CD4-positive, alpha-beta T cell treated with Interleukin-4 for 4 hours (primary cell): ENCODE measurements at places on chromosomes 12 and 14.

GRCh38 chr14:104707608-104708595, 16.1 kb upstream of the ADSS1 start:
- DNase-seq = no peak

DNA sequence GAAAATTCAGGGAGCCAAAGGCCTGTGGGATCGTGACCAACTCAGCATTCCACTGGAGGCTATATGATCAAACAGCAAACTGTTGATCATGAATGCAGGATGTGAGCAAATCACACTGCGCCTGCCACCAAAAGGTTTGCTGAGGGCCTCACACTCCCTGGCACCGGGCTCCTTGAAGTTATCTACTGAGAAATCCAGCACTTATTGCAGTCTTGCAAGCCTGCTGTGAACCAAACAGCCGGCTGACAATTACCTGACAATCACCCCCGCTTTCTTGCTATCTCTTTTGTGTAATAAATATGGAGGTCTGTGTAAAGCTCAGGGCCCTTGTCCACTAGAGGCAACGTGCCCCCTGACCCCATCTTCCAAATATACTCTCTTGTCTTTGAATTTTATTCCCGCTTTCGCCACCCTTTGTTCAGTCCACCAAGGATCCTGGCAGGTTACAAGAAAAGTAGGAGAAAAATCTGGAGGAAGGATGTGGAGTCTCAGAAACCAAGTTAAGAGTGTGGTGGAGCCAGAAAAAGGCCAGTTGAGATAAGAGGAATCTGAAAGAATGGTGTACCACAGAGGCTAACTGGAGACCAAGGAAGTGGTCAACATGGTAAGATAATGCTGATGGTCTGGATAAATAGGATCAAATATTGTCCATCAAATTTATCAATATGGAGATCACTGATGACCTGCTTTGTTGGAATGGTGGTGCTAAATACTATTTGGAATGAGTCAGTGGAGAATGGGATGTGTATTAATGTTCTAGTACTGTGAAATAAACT, 229.2 kb downstream of the ALX1 start:
- DNase-seq = no peak

GRCh38 chr14:102150083-102150482, 10.4 kb downstream of the WDR20 start:
- DNase-seq = no peak

GRCh38 chr12:88272456-88272855, 130.3 kb downstream of the TMTC3 start:
- no peak for DNase-seq

GRCh38 chr12:32366714-32367113, 32.6 kb upstream of the FGD4 start:
- DNase-seq = no peak

DNA sequence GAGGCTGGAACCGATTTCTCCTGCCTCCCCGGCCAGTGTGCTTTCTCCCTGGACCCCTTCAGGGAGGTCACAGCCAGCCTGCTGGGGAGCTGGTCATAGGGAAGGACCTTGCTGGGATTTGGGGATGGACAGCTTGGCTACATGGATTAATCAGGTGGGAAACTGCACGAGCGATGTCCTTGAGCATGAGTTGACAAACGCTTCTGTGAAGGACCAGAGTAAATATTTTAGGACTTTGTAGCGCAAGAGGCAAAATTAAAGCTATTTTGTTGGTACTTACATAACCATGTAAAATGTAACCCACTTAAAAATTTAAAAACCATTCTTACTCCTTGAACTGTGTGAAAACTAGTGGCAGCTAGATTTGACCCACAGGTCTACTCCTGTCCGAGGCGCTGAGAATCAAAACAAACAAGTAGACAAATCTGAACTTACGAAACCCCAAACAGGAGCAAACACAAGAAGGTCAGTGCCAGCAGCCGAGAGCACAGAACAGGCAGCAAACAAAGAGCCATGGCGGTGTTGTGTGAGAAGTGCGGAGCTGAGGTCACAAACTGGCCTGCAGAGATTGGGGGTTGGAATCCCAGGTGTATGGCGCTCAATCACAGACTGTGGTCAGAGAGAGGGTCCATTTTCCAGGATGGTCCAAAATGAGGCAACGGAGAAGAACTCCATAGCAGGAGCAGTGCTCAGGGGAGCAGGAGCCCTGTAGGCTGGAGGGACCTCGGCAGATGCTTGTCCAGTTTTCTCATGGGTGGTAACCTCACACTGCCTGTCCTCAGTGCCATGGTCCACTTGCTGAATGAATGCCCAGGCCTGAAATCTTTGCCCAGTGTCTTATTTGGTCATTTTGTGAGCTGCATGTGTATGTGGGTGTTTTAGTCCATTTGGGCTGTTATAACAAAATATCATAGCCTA, 79.2 kb upstream of the CLMN start:
- no peak for DNase-seq

DNA sequence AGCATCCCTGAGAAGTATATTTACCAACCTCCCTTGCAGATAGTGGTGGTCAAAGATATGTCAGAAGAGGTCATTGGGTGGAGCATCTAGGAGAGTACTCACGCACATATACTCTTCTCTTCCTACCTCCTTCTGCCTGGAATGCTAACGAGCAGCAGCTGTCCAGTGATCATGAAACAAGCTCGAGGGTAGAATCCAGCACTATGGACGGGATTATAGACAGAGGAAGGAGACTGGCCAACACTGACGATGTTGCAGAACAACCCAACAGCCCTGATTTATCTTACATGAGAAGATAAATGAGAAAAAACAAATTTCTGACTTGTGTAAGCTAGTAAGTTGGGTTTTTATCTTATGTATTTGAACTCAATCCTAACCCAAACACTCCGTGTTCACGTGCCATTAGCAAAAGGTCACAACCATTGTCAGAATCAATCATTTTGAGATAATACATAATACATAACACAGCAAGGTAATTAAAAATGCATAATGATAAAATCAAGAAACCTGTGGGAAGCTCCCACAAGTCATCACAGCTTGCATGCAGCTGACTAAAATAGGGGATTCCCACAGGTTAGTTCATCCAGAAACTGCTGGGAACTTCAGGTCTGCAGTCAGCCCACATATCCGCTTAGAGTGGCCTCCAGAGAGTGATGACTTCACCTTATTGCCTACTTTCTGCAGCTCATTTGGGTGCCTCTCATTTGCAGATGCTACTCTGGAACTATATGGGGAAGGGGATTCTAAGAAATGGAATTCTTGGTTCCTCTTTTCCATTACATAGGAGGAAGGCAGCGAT, 36.3 kb upstream of the STK38L start:
- no peak for DNase-seq

DNA sequence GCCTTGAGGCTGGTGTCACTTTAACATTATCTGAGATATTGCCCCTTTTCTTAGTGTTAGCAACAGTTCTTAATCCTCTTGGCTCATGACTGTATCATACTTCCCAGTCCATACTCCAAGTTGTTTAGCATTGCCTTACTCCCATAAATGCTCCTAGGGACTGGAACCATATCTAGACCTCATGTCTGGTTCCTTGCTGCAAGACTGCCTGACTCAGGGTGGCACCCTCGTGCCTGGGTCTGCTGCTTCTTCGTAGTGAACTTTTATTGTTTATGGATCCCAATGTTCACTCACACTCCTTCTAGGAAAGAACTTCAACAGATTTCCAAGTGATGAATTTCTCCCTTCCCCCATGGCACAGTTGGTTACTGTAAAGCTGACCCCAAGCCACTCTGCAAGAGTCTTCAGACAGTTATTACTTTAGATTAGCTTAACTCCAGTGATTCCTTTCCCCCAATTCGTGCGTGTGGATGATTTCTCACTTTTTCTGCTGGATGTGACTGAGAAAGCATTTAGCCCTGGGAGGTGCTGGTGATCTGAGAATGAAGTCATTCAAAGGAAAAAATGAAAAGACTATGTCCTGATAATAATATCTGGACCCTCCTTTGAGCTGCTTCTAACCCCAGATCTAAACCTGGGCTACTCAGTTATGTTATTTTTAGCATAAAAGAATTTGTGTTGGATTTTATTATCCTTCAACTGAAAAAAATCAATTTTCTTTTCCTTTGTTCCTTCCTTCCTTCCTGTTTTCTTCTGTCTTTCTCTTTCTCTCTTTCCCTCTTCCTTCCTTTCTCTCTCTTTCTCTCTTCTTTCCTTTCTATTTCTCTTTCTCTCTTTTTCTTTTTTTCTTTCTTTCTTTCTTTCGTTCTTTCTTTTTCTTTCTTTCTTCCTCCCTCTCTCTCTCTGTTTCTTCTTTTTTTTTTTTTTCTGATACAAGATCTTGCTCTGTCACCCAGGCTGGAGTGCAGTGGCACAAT, 47.5 kb upstream of the PPP1R12A start:
- DNase-seq = no peak

DNA sequence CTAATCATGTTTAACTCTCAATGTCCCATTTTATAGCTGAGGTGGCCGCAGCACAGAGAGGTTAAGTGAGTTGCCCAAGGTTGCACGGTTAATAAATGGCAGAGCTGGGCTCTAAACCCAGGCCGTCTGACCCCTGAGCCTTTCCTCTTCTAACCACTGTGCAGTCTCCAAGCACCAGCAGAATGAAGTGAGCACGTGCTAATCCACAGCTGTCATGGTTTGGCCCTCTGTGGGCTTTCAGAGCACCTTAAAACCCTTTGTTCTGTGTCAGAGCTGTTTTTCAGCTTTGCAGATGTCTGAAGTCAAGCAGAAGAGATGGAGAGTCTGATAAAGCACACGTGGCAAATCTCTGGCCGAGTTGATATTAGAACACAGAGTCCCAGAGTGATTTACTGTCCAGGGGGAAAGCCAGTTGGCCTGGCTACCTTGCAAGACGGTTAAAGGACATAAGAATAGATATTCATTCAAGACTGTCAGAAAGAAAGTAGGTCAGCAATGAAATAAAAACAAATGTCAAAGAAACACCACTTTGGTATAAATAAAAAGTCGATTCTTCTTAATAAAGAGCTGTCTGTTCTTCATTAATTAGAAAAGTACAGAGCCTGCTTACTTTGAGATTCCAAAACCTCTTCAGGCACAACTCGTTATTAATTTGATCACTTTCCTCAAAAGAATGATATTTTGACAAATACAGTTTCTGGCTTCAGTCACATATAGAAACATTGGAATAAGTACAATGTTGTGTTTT, 107.3 kb downstream of the CRADD start:
- peak; percentile 27 for DNase-seq

GRCh38 chr14:60302663-60303062, 53.6 kb downstream of the PPM1A start:
- no peak for DNase-seq
